Right ventricle myocardium superior (tissue), 1 donor: ENCODE measurements at places on chromosomes 3 and 15. TPM values are rescaled to one million over a fixed set of nuclear protein-coding genes. Genes with fewer than 3 reads are reported as not detected.

Gene MEX3B
- 3.5 TPM for total RNA-seq

Gene CFAP44
- 3.2 TPM for total RNA-seq

Gene ARPP21
- total RNA-seq, result not detected

Gene SLC12A6
- total RNA-seq, result 24.9 TPM

Gene RAP2B
- total RNA-seq, result 2.8 TPM

Gene GLDN
- 9.1 TPM for total RNA-seq

Gene UBXN7
- total RNA-seq, result 33.3 TPM

GRCh38 chr3:149353581-149354184 is 20.2 kb upstream of the TM4SF18 start:
- no peak for DNase-seq

DNA sequence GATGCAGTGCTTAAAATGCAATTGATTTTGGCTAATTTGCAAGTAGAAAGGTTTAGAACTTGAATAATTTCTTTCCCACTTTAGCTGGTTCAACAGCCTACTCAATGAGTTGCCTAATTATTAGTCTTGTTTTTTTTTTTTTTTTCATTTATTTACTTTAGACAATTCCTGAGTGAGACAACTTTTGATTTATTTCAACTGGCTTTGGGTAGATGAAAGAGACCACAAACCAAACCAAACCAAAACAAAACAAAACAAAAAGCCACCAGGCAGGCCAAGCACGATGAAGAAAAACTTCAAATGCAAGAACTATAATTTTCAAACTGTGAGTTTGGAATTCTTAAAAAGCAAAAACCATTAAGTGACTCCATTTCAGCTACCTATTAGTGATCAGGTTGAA is 469.9 kb downstream of the GBE1 start:
- no peak for DNase-seq

DNA sequence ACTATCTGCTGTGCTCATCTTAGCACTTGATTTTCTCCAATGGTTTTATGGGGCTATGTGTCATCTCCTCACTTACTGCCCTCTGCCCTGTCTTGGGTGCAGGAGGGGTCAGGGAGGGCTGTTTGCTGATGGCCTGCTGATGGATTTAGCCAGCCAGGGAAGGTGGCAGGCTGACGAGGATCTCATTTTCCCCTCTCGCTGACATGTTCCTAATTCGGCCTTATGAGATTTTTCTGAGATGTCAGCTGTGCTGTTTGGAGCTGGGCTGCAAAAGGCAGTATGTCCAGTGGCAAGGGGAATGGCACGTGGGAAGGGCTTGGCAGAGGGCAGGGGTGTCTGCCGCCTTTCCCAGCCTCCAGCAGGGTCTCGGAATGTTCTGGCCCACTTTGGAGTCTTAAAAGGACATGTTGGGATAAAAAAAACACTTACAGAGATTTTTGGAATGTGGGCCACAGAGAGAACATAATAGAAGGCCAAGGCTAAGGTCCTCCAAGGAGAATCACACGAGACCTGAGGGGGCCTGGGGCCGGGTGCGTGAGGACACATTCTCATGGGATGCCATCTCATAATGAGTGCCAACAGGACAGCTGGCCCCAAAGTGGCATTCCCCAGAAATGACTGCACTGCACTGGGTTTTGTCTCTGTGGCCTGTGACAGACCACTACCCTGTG is 303.8 kb downstream of the TLE3 start:
- DNase-seq, result no peak

DNA sequence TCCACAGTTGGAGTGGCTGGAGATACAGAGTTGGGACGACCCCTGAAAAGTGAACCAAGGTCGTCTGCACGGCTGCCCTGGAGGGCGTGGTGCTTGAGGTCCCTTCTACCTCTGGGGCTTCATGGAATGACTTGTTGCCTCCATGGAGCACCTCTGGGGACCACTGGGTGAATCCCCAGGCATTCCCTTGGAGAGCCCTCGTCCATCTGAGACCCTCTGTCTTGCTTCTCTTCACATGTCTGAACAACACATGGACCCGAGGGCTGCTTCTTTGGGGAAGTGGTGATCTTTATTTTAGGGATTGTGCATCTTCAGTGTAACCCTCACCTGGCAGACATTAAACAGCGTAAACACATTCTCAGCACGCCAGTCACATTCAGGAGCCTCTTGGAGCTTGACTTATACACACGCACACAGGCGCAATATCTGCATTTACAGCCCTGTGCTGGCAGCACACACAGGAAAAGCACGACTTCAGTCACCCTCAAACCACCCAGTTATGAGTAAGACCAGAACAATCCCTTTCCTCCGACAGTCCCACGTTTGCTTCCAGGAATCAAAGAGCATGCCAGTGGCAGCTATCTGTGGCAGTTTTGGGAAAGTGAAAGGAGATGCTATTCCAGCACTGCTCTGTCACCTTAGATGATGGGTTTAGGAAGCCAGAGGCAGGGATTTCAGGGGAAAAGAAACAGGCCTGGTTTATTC is 12.6 kb downstream of the FAM107A start:
- DNase-seq, result no peak

- DNase-seq, result no peak
These were observed 117.8 kb downstream of the RAB11A start for GRCh38 chr15:65987100-65987499.

GRCh38 chr15:27123808-27124207 is 152.8 kb downstream of the GABRG3 start:
- DNase-seq, result no peak

- no peak for DNase-seq
These were observed 31.9 kb upstream of the ACVR2B start for GRCh38 chr3:38421679-38422336.

DNA sequence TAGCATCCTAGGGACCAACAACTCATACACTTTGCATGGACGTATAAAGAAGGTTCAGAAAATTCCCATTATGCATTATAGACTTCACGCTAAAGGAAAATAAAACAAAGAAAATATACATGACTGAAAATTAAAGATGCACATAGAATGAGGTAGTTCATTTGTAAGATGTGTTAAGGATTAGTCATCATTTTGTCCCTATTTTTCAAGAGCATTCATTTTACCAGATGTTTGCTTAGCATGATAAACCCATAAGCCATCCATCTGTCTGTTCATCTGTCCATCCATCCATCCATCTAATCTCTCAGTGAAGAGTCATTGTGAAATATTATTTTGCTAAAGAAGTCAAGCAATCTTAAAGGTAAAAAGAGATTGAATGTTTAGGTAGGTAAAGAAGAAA is 80.3 kb downstream of the TFG start:
- DNase-seq, result no peak

- DNase-seq, result no peak
These were observed 1144.7 kb downstream of the OTOL1 start for GRCh38 chr3:162641317-162641716.

- no peak for DNase-seq
These were observed 39.6 kb downstream of the C3orf38 start for GRCh38 chr3:88189361-88189810.

GRCh38 chr3:14144423-14145075 is 19.7 kb downstream of the TMEM43 start:
- DNase-seq, result peak; percentile 64

- DNase-seq, result peak; percentile 84
These were observed 13.9 kb upstream of the PRICKLE2 start for GRCh38 chr3:64238971-64239667.

DNA sequence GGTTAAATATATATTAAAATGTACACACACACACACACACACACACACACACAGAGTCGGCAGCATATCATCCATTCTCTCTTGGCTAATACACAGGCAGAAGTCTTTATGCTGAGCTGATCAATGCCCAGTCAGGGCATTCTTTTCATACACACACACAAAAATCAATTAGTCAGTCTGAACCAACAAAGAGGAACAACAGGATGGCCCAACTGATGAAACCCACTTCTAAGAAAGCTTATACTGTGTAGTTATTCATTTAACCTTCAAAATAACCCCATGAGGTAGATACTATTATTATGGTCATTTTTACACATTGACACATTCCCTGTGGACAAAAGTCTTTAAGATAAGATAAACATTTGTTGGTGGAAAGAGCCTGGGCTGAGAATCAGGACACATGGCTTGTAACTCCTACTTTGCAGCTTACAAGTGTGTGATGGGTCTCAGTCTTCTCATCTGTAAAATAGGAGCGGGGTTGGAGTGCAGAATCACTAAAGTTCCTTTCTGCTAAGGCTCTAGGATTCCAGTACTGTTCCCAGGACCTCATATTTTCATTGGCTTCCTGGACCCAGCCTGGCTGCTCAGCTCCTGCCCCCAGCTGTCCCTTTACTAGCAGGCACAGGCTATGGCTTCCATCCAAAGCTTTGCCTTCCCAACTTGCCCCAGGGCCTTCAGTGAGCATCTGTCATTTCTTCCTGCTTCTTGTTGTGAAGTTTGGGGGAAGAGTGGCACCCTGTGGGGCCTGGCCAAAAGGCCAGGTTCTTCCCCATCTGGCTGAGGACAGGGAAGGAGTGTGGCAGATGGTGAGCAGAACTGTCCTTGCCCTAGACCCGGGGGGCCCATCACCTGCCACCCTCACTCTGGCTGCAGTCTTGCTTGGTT is 27.2 kb upstream of the GLCE start:
- peak; percentile 47 for DNase-seq

DNA sequence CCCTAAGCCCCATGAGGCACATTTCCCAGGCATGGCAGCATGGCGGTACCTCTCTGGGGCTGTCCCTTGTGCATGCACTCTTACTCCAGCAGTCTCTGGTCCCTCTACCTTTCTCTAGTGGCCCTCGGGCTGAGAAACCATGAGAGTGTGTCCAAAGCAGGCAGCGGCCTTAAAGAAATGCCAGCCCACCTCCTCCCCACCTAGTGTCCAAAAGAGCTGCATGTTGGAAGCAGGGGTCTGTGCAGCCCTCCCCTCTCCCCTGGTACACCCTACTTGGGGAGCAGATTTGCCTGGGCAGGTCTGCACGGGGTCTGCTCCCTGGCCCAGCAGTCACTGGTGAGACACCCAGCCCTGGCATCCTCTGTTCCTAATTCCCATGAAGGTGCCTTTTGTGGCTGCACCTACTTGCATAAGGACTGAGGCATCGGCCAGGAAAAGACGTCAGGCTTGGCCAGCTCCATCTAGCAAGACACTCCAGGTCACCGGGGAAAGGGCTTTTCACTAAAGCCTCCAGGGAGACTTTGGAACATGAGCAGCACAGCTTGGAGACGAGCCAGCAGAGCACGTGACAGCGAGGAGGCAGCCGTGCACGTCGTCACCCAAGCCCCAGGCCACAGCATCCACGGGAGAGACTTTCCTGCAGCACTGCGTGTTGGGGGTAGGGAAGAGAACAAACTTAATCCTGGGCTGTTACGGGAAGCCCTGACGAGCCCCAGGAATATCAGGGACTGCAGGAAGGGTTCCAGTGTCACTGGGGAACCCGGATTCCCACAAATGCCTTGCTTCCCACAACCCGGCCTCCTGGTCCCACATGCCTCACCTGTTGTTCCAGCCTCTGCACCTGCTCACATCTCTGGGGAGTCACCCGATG is 38.8 kb downstream of the TM2D3 start:
- peak; percentile 93 for DNase-seq

GRCh38 chr3:187919048-187919447 is 173.8 kb upstream of the BCL6 start:
- DNase-seq, result no peak

GRCh38 chr15:90787881-90788280 is 70.7 kb downstream of the BLM start:
- DNase-seq, result no peak

DNA sequence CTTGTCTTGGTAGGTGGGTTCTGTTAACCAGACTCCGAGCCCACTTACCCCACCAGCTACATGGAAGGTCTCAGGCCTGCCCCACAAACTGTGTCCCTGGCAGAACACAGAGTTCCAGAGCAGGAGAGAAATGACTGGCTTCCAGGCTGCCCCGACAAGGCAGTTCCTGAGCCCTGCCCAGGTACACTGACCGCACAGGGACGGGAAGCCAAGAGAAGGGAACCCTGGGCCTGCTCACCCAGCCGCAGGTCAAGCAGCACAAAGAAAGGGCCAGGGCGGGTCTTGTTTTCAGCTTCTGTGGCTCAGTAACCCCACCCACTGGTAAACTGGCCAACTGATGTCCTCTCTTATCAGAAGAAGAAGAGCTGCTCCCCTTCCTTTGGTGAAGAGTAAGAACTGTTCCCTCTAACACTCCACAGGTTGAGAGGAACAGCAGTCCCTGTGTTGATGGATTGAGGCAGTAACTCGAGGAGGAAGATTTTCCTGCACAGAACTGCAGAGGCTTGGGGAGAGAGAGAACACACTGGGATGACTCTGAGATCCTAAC is 68.4 kb downstream of the CRTC3 start:
- peak; percentile 67 for DNase-seq

- no peak for DNase-seq
These were observed 25.0 kb upstream of the BCL6 start for GRCh38 chr3:187770224-187770623.

DNA sequence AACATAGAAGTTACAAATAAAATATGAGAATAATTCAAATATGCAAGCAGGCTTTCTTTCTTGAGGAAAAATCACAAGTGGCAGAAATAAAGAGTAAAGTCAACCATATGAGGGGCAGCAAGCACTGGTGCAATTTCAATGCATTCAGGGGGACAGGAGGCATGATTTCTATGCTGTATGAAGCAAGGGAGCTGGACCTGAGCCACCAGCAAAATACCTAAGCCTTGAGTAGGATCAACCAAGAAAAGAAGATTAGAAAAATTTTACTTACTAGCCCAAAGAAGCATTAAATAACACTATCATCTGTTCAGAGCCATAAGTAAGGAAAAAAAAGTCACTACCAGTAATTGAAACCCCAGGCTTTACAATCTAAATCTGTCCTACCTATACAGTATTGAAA is 6.3 kb downstream of the ADGRG7 start:
- DNase-seq, result no peak

DNA sequence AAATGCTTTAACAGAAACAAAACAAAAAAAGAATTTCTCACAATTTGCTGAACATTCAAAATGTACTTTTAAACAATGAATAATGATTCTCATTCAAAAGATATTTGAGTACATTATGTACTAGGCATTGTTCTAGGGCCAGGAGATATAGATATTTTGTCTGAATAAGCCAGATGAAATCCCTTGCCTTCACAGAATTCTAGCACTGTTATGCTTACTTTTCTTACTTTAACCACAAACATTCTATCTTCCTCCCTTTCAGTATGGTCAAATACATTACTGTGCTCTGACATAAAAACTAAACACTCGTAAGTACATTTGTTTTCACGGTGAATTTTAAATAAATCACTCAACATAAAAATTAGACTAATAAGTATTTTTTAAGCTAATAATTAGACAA is 116.7 kb downstream of the ADAM10 start:
- no peak for DNase-seq

- no peak for DNase-seq
These were observed 7.1 kb downstream of the ATP2C1 start for GRCh38 chr3:130900959-130901358.
